SK-MEL-5 (cell line): ENCODE measurements at places on chromosomes 3 and 15.

DNA sequence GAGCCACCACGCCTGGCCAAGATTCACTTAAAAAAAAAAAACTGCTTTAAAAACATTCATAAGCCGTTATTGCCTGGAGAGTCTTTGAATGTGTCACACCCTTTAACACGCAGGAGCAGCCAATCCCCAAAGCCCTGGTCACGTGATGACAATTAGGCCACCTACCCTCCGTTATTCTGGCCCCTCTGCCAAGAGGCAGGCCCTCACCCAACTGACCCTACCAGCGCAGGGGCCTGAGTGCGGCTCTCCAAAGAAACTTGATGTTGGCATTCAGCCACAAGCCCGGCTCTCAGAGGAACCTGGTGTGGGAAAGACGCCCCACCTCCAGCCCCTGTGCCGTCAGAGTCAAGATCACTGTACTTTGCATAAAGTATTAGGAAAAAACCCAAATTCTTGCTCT lies 11.6 kb upstream of the MUC4 start:
- DNase-seq: no peak

GRCh38 chr15:101410612-101411011 lies 78.9 kb downstream of the PCSK6 start:
- no peak for DNase-seq

DNA sequence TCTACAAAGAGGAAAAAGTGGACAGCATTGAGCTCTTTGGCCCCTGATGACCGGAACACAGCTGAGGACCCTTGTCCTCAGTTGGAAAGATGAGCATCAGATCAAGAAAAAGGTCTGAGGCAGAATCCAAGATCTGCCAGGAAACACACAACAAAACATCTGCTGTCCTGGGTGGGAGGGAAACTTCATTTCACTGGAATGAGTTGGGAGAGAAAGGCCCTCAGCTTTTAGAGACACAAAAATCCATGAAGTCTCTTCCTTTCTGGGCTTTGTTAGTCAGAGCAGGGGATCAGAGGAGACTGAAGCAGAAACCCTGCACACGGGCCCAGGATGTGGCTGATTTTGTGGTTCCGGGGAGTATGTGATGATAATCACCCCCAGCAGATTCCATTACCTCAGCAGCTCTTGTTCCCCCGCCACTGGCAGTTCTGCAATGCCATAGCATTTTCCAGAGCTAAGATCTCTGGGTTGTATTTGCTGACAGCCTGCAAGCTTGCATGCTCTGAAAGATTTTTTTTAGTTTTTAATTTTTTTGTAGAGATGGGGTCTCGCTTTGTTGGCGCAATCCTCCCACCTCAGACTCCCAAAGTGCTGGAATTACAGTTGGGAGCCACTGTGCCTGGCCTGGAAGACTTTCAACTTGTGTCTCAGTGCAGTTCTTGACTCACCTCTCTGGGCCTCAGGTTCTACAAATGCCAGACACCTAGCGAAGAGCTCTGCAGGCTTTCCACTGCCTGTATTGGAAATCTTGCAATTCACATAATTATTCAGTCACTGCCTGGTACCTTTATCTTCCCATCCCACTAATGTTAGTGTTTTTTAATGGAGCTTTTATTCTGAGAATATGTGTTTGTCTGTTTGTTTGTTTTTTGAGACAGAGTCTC lies 5.8 kb upstream of the TATDN2 start:
- DNase-seq: no peak

- no peak for DNase-seq
Measured at GRCh38 chr3:52022323-52023100, 26.8 kb upstream of the RPL29 start.

- peak; percentile 53 for DNase-seq
Measured at GRCh38 chr15:80643431-80643951, 51.6 kb upstream of the ABHD17C start.

DNA sequence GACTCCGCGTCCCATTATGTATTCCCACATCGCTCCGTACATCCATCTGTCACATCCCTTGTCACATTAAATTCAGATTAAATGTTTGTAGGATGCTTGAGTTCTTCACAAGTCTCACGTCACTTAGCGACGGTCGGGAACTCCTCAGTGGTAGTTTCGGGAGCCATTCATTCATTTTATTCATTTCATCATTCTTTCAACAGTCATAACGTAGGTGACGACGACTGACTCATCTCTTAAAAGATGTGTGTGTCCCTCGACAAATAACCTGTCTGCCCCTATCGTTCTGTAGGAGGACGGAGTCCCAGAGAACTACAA lies 272 bp upstream of the SRPRB start:
- DNase-seq: no peak

- DNase-seq: no peak
Measured at GRCh38 chr15:41048397-41048796, 67.7 kb downstream of the INO80 start.

DNA sequence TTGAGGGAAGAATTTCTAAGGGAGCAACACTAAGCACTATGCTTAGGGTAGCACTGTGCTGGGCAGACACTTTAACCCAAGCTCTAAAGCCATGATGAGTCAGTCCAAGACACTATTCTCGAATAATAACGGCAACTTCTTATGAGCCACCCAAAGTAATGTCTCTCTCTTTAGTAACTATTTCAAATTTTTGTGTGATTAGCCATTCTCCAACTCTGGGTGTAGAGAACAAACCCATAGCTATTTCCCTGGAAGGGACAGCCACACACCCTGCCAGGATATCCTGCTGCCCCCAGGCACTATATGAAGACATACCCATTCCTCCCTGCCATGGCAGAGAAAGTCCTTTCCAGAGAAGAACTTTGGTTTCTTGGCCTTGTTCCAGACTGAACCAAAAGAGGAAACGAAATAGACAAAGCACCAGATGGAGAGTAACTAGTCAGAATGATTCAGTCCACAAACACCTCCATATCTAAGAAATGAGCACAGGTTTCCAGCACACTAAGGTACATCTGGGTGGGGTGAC lies 384.9 kb upstream of the THBS1 start:
- peak; percentile 20 for DNase-seq

DNA sequence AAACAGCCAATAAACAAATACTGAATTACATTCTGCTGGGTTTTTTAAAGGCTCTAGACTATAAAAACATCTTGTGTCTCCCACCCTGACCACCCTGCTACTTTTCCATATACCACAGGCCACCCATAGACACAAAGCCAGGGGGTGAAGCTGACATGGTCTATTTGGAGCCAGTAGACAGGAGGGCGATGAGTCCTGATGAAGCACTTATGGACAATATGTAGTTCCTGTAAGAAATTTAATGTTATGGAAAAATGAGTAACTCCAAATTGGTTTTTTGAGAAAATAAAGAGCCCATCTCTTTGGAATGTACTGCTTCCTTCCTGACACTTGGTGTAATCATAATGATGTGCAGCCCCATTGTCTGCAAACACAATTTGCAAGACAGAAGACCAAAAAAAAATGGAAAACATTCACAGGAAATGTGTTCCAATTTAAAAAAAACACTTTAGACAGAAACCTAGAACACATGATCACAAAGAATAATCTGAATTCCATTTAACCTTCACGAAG lies 11.8 kb downstream of the SSR3 start:
- no peak for DNase-seq

DNA sequence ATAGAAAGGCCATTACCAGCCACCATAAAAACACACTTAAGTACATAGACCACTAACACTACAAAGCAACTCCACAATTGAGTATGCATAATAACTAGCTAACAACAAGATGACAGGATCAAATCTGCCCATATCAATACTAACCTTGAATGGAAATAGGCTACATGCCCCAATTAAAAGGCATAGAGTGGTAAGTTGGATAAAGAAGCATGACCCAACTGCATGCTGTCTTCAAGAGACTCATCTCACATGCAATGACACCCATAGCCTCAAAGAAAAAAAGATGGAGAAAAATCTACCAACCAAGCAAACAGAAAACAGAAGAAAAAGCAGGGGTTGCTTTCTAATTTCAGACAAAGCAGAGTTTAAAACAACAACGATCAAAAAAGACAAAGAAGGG lies 218.7 kb downstream of the ISL2 start:
- DNase-seq: no peak

- no peak for DNase-seq
Measured at GRCh38 chr15:33218071-33218491, 23.6 kb upstream of the FMN1 start.

DNA sequence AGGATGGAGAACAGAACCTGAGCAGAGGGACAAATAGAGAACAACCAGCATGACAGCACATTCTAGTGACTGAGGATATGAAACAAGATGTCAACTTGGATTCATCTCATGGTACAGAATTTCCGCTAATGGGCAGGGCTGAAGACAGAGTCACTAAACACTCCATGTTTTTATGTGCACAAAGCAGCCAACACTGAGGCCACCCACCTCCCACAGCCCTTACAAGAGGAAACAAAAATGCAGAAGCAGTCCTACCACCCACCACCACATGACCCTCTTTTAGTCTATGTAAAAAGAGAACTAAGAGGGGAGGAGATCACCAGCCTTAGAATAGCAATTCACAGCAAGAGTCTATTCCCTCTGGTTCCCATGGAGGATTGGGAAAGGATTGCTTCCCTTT lies 131.4 kb upstream of the UBE2E2 start:
- no peak for DNase-seq

- no peak for DNase-seq
Measured at GRCh38 chr3:179907784-179908482, 128.8 kb downstream of the PEX5L start.

- DNase-seq: no peak
Measured at GRCh38 chr15:94460624-94461023, 229.3 kb downstream of the MCTP2 start.

- DNase-seq: no peak
Measured at GRCh38 chr3:187822402-187822801, 77.1 kb upstream of the BCL6 start.

GRCh38 chr3:123635217-123635616 lies 50.4 kb upstream of the HACD2 start:
- no peak for DNase-seq

DNA sequence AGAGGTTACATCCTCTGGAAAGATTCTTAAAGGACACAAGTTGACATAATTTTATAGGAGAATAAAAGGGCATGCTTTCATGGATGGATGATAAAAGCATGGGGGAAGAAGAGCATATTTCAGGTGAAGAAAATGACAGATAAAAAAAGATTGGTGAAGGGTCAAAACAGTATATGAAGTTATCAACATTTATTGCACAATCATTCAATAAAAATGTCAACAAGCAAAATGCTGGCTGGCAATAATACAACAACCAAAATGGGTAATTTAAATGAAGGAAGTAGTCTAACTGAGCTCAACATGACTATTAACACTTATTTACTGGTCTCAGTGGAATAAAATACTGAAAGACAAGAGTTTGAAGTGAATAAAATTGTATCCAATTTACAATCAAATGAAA lies 696.7 kb downstream of the SQOR start:
- DNase-seq: no peak

GRCh38 chr3:9250236-9250635 lies 790 bp upstream of the SRGAP3 start:
- DNase-seq: peak; percentile 27

DNA sequence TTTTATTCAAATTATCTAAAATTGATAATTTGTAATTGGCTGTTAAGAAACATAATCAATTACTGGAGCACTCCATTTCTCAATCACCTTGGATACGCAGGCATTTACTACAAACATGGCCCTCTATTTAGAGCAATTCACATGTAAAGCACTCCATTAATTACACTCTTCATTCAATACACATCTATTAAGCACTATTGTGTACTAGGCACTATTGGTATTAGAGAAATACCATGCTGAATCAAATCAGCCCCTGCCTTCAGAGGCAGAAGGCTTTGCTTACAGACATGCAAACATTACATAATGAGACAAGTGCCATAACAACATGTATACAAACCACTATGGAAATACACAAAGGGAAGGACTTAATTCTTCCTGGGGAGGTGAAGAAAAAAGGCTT lies 69.1 kb downstream of the PEAK1 start:
- DNase-seq: no peak

GRCh38 chr3:140285380-140285779 lies 350.4 kb downstream of the CLSTN2 start:
- no peak for DNase-seq

GRCh38 chr3:59654123-59654479 lies 604.3 kb upstream of the CFAP20DC start:
- DNase-seq: no peak

GRCh38 chr3:143601723-143602484 lies 246.4 kb downstream of the SLC9A9 start:
- no peak for DNase-seq

DNA sequence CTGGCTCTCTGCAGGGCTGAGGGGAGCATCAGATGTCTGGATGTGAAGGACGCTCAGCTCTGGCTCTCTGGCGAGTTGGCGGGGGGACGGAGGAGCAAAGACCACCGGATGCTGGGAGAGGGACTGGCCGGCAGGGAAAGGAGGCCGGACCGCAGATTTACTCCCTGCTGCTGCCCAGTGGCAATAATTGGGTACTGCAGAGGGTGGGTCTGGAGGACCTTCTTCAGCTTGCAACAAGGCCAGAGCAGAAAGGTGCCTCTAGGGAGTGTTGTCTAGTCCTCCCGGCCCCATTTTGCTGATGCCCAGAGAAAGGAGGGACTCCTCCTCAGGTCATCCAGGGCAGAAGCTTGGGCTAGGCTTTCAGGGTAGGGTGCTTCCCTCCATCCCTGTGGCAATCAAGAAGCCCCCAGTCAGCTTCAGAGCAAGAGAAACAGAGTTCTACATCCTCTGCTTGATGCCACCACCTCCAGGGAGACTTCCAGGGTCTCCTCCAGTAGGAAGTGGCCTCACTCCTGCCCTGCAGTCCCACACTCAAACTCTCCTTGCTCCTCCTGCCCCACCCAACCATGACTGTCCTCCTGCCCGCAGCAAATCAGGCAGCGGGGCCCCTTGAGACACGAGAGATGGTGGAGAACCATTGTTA lies 20.3 kb upstream of the CSPG4 start:
- peak; percentile 76 for DNase-seq

DNA sequence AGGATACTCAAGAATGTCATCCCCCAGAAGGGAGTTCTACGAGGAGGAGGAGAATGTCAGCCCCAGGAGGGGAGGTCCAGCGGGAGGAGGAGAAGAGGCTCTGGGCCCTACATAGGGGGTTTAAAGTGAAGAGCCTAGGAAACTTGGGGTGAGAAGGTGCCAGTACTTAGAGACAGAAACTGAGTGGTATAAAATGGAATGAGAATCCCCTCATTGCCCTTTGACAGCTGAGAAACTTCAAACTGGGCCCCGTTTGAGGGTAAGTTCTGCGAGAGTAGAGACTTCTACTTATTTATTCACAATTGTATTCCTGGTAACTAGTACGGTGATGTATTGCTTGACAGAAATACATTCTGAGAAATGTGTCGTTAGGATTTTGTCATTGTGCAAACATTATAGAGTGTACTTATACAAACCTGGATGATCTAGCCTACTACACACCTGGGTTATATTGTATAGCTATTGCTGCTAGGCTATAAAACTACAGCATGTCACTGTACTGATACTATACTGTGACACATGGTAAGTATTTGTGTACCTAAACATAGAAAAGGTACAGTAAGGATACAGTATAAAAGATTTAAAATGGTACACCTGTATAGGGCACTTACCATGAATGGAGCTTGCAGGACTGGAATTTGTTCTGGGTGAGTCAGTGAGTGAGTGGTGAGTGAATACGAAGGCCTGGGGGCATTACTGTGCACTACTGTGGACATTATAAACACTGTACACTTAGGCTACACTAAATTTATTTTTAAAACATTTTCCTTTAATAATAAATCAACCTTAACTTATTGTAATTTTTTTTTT lies 62.0 kb downstream of the TSC22D2 start:
- no peak for DNase-seq
